ENCODE measurements at places on chromosomes 6 and 20.
A peak's percentile ranks its signal among the peaks of the same experiment; 100 is the strongest.

DNA sequence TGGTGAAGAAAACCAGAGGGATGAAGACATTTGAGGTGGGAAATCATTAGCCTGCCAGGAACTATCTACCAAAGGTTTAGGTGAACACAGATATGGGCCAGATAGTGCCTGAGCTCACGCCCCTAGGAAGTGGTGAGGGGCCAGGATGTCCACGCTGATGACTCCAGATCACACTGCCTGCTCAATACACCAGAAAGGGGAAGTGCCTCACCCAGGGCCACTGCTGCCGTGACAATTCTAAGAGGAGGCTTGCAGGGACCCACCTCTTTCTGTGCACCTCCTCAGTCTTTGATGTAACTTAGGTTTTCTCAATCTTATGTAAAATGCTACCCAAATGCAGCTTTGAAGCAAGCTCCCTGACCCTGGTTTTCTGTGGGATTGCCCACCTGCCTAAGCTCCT, 5.4 kb upstream of the RAB44 start:
- DNase-seq, result no peak

GRCh38 chr6:53793318-53794136, 1.3 kb upstream of the LRRC1 start:
- DNase-seq, result peak; percentile 65

- DNase-seq, result no peak
Measured at GRCh38 chr20:17611290-17611539, 41.3 kb downstream of the DSTN start.

GRCh38 chr20:24764027-24764793, 184.9 kb upstream of the CST7 start:
- DNase-seq, result no peak

- DNase-seq, result no peak
Measured at GRCh38 chr20:52405417-52405816, 213.8 kb upstream of the ZFP64 start.

DNA sequence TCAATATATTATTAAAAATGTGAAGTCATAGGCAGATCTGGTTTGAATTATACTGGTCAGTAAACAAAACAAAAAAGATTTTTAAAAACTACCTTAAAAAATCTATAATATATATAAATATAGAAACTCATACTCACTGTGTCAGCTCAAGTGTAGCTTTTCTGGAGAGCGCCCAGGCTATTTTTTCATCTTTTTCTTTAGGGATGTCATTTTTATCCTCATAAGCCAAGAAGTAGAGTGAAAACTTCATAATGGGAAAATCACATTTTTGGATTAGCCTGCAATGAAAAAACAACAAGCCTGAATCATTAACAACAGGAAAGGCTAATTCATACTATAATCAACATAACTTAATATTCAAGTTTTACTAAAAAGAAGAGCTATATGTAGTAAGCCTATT, 18.7 kb downstream of the GLO1 start:
- no peak for DNase-seq

DNA sequence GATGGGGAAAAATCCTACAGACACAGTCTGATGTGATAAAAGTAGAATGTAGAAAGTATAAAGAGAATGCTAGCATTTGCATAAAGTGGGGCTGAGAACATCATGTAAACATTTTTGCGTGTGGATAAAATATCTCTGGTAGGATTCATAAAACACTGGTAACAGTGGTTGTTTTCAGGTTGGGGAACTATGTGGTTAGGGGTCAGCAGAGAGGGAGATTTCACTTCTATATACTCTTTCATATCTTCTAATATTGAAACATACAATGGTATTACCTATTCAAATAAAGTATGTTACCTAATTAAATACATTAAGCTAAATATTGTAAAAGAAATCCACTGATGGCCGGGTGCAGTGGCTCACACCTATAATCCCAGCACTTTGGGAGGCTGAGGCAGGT, 96.2 kb upstream of the CCDC167 start:
- DNase-seq, result no peak

DNA sequence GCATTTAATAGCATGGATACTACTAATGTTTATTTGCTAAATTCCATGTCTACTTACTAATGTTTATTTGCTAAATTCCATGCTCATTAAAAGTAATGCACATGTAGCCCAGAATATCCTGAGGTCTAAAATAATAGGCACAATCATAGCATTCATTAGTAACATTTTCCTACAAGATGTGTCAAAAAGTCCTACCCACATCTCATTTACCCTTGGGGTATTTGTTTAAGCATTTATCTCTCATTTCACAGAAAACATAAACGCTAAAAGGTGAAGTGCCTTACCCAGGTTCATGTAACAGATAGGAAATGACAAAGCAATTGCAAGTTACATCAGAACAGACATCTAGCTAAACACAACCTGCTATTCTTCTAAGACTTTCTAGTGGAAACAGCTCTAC, 457.1 kb downstream of the HACE1 start:
- DNase-seq, result no peak

GRCh38 chr6:4965562-4966389, 38.1 kb downstream of the RPP40 start:
- DNase-seq, result no peak

DNA sequence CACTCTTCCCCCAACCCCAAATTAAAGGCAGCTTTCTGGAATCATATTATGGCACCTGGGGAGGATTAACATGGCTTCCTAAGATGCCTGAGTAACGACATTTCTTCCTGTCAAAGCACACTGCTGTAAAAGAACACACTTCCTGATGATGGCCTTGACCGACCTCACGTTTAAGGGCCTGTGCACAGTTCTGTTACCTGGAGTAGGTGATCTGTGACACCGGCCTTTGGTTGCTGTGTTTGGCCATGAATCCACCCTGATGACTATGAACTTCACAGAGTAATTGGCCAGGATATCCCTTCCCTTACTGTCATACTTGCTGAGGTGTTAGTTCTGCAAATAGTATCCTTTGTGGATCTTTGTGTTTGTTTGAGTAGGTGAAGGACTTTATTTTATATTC, 45.8 kb downstream of the PLCB4 start:
- DNase-seq, result peak; percentile 9

- no peak for DNase-seq
Measured at GRCh38 chr20:23027721-23028120, 7.4 kb upstream of the SSTR4 start.

- no peak for DNase-seq
Measured at GRCh38 chr6:43899830-43900229, 129.8 kb downstream of the VEGFA start.

DNA sequence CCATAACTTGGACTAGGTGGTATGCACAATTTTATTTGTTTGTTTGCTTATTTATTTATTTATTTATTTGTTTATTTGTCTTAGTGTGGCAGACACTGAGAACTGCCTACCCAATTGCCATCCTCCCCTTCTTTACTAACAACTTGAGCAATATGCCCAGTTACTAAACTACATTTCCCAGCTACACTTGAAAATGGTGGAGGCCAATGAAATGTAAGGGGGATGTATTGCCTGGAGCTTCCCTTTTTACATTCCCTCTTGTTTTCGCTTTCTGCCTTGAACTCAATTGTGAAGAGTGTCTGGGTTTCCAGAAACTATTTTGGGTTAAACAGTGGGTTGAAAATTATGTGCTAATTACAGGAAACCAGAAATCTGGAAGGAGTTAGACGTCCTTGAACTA, 152.7 kb upstream of the FKBP1C start:
- DNase-seq, result no peak

GRCh38 chr20:60486315-60486714, 528.1 kb downstream of the CDH26 start:
- no peak for DNase-seq

DNA sequence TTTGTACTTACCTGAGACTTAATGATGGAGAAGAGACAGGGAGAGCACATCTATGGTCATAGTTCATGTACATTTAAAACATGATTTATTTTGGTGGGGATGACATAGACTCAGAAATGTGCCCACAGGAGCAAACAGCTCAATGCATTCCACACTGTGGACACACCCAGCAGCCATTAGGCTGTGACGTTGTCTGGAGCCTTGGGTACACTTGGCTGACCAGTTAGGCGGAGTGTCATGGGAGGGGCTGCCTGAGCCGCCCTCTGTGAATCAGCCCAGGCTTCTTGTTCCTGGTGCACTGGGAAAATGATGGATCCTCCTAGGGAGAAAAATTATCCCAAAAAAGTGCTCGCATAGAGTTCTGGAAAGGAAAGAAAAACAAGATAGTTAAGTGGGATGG, 231.0 kb upstream of the GMDS start:
- no peak for DNase-seq

GRCh38 chr6:110002676-110003075, 24.6 kb downstream of the GPR6 start:
- DNase-seq, result no peak

- no peak for DNase-seq
Measured at GRCh38 chr6:68635412-68635705, 277 bp downstream of the ADGRB3 start.

- DNase-seq, result no peak
Measured at GRCh38 chr20:2164966-2165365, 63.3 kb downstream of the STK35 start.

GRCh38 chr6:34538581-34538980, 17.5 kb downstream of the SPDEF start:
- DNase-seq, result no peak

GRCh38 chr20:33667245-33667675, 517 bp downstream of the ACTL10 start:
- no peak for DNase-seq

GRCh38 chr6:92588148-92588547, 831.2 kb downstream of the EPHA7 start:
- no peak for DNase-seq

GRCh38 chr20:12394786-12395185, 477.1 kb downstream of the BTBD3 start:
- DNase-seq, result no peak

GRCh38 chr20:41029150-41029901, 704 bp downstream of the TOP1 start:
- DNase-seq, result no peak

DNA sequence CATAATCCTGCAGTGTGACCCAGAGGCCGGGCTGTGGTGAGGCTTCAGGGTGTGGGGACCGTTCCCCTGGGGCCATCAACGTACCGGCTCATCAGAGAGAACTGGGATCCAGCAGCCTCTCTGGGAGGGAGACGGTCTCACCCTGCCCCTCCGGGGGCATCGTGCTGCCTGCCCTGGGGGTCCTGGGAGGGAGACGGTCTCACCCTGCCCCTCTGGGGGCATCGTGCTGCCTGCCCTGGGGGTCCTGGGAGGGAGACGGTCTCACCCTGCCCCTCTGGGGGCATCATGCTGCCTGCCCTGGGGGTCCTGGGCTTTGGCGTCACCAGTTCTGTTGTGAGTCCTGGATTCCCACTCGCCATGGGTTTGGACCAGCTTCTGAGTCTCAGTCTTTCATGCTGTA, 17.1 kb downstream of the SMOC2 start:
- DNase-seq, result no peak

DNA sequence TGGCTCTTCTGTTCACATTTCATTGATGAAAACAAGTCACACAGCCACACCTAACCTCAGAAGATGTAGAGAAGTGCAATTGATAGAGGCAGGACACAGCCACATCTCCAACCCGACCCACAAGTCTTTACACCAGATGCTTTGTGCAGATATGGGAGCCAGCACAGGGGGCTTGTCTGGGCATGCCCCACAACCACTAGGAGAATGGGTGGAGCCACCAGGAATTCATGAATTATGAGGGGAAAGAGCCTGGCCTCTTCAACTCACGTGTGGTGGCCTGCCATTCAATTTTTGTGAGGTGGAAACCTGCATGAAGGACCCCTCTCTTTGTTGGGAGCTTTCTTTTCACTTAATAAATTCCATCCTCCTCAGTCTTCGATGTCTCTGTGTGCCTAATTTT, 79.1 kb downstream of the OGFRL1 start:
- no peak for DNase-seq

- DNase-seq, result peak; percentile 16
Measured at GRCh38 chr6:11064836-11065235, 20.7 kb upstream of the ELOVL2 start.

- DNase-seq, result no peak
Measured at GRCh38 chr6:118714756-118715155, 63.4 kb upstream of the CEP85L start.

GRCh38 chr6:136719280-136720044, 72.8 kb downstream of the MAP3K5 start:
- DNase-seq, result peak; percentile 21

GRCh38 chr20:57400821-57401564, 9.8 kb downstream of the RBM38 start:
- no peak for DNase-seq

GRCh38 chr20:19609642-19610223, 148.3 kb upstream of the RIN2 start:
- no peak for DNase-seq

DNA sequence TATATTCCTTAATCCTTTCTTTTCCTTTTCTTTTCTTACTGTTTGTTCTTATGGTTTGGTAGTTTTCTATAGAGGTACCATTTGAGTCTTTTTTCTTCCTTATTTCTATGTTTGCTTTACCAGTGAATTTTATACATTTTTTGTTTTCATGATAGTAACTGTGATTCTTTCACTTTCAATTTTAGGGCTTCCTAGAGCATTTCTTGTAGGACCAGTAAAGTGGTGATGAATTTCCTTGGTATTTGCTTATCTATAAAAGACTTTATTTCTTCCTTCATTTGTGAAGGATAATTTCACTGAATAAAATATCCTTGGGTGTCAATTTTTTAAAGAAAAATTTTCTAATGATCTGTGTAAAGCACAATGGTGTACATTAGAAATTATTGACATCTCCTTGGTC, 637.4 kb downstream of the CD109 start:
- DNase-seq, result no peak

GRCh38 chr20:30610029-30610693, 647.3 kb upstream of the DEFB115 start:
- no peak for DNase-seq

GRCh38 chr6:80468398-80468797, 361.9 kb downstream of the BCKDHB start:
- DNase-seq, result no peak

- peak; percentile 85 for DNase-seq
Measured at GRCh38 chr6:18308070-18308735, 43.9 kb upstream of the DEK start.

DNA sequence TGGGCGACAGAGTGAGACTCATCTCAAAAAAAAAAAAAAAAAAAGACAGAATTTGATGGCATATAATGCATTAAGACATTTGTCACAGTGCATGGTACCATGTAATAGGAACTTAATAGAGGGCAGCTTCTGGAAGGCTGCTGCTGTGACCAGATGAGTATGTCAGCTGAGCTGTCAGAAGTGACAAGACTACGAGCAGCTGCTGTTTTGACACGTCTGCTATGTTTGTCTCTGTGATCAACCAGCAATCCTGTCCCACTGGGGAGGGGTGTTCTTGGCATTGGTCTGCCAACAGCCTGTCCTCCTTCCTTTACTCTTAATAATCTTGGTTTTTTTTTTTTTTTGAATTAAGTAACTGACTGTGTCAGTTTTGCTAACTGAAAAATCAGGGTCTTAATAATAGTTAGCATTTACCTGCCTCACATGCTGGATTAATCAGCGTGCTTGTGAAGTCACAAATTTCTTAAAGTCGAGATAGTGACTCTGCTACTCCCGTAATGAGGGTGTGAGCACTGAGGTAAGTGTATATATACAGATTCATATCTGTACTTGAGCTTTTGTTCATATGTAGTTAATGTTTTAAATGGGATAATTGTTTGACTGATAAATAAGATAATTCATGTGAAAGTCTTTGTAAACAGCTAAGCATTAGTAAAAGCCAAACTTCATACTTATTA, 152.4 kb downstream of the BMP2 start:
- no peak for DNase-seq

- no peak for DNase-seq
Measured at GRCh38 chr20:4161401-4162251, 146.3 kb upstream of the RNF24 start.
